Kidney epithelial cell (primary cell): ENCODE measurements at places on chromosomes 12 and 14. TPM values are rescaled to one million over a fixed set of nuclear protein-coding genes. Genes with fewer than 3 reads are reported as not detected.

Gene PROX2
- total RNA-seq: not detected in 2 replicates

Gene NEUROD4
- not detected in 2 replicates for total RNA-seq

Gene OLR1
- not detected in 2 replicates for total RNA-seq

Gene HOXC4
- 1.3 and 2.5 TPM in 2 replicates for total RNA-seq

Gene RAD9B
- 0.88 and 1.2 TPM in 2 replicates for total RNA-seq

Gene RPS6KA5
- total RNA-seq: 2.7 and 3.7 TPM in 2 replicates

Gene LTBP2
- 69.5 and 81.5 TPM in 2 replicates for total RNA-seq

Gene NINJ2
- total RNA-seq: not detected in 2 replicates

Gene GPRC5D
- total RNA-seq: not detected in 2 replicates

Gene RNASE3
- total RNA-seq: not detected in 2 replicates

Gene KERA
- not detected in 2 replicates for total RNA-seq

Gene KRT85
- total RNA-seq: not detected in 2 replicates

Gene CIROP
- total RNA-seq: not detected in 2 replicates

Gene TMED8
- 9.7 and 10.9 TPM in 2 replicates for total RNA-seq

Gene CLEC2A
- total RNA-seq: not detected in 2 replicates

Gene CIT
- 4.3 and 4.5 TPM in 2 replicates for total RNA-seq

Gene M6PR
- 220 and 256 TPM in 2 replicates for total RNA-seq

Gene RPGRIP1
- not detected in 2 replicates for total RNA-seq

Gene SPTB
- 0.21 and 0.54 TPM in 2 replicates for total RNA-seq

Gene CEP83
- total RNA-seq: 14.8 and 14.9 TPM in 2 replicates

Gene CATSPERB
- total RNA-seq: 0.07 and 0.08 TPM in 2 replicates

Gene ALX1
- 0.21 and 0.54 TPM in 2 replicates for total RNA-seq

Gene TSPAN8
- total RNA-seq: 0.42 and 0.89 TPM in 2 replicates

Gene ACOT6
- total RNA-seq: not detected in 2 replicates

Gene C12orf50
- not detected in 2 replicates for total RNA-seq

Gene ASB2
- 7.4 and 8.8 TPM in 2 replicates for total RNA-seq

Gene KRT79
- total RNA-seq: not detected in 2 replicates

Gene TPH2
- not detected in 2 replicates for total RNA-seq

Gene BATF
- total RNA-seq: 0.14 TPM in 1 of 2 replicates, not detected in the other
